NCI-H2029 treated with DMSO at 0.1 percent for 48 hours (cell line): ENCODE measurements at places on chromosomes 7 and 10.

DNA sequence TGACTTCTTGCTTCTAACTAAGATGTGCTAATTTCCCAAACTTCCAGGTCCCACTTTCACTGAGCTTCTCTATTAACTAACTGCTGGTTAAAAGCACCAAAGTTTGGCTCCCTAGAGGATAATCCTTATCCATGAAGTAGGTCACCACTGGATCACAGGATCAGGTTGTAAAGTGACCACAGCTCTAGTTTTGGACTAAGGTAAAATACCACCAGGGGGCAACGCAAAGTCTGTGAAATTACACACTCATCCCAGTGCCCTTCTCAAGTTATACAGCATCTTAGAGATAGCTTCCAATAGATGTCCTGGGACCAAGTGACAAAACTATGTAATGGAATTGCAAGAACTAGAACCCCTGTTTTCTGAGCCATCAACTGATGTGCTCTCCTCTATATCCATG is 116.4 kb upstream of the ASAH2 start:
- no peak for DNase-seq

DNA sequence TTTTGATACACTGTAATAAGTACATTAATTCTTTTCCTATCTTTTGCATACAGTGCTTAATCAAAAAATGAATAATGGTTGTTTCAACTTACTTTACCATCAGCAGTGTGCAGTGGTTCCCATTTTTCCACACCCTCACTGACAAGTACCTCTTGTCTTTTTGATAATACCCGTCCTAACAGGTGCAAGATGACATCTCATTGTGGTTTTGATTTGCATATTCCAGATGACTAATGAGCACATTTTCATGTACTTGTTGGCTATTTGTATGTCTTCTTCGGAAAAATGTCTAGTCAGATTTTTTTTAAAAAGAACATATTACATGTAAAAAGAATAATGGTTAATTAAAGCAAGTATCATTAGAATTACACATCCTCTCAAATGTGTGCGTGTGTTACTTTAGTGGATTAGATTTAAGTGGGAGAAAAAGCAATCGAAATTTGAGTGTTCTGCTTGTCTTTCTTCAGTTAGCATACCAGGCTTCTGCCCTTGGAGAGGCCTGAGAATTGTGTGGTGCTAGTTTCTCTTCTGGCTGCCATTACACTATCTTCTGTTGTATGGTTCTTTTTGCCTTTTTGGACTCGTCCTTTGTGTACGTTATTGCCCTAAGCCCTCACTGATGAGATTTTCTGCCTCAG is 291.2 kb downstream of the AUTS2 start:
- DNase-seq, result no peak

DNA sequence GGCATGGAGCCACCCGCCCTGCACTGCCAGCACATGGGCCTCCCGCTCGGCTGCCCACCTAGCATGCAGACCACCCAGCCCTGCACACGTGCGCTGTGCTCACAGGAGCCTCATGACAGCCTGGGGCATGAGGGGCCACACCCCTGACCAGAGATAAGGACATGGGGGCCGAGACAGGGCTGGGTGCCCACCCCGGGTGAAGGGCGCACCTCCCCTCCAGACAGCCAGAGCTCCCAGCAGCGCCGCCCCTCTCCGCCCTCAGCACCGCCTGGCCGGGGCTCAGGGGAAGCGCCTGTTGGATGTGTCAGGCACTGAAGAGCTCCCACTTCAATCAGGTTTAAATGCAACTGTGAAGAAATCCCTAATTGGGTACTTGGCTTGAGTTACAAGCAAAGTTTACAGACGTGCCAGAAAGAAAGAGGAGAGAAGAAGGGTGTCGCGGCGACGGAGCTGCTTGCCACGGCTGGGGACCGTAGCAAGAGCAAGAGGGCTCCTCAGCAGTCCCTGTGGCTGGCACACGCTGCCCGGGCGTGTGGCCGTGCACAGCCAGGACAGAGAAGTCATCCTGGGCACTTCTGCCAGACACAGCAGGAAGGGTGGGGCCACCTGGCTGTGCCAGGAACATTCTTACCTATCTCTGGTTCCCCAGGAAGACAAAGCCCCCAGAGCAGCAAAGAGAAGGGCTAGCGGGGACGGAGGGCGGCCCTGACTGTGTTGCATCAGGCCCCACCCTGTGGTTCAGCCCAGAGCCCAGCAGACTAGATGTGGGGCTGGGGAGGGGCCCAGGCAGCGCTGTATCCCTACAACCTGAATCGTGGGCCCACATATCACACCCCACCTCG is 247.4 kb downstream of the ELFN1 start:
- no peak for DNase-seq

DNA sequence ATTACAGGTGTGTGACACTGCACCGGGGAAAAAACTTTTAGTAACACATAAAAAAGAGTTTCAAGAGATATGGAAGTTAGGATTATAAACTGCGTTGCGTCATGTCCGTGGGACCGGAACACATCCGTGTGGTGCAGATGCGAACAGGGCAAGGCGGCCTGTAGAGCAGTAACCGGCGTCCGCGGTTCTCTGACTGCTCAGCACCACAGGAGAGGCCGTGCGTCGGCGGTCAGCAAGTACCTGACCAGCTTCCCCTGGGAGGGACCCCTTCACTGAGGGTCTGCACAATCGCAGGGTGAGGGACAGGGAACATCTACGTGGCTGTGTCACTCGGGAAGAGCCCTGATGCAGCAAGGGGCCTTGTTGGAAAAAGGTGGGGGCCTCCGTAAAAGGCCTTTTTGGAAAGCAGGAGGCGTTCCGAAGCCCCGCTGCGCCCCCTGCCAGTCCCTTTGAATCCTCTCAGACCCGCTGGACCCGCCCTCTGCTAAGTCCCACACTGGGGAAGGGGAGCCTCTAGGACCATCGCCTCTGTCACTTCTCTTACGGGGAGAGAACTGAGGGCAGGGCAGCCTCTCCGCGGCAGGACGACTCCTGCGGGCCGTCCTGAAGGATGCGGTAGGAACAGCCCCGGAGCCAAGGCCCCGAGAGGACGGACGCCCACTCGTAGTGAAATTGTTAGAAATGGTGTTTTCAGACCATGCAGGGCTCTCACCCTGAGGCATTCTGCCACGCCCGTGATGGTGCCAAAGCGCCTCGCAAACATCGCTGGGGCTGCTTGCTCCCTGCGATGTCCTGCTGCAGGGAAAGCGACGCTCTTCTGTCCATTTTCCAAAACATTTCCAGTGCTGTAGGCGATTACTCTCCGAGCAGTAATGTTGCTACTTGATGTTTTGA is 771.6 kb upstream of the COBL start:
- DNase-seq, result no peak

- no peak for DNase-seq
Observed at GRCh38 chr10:122233857-122234348, 37.2 kb upstream of the BTBD16 start.

DNA sequence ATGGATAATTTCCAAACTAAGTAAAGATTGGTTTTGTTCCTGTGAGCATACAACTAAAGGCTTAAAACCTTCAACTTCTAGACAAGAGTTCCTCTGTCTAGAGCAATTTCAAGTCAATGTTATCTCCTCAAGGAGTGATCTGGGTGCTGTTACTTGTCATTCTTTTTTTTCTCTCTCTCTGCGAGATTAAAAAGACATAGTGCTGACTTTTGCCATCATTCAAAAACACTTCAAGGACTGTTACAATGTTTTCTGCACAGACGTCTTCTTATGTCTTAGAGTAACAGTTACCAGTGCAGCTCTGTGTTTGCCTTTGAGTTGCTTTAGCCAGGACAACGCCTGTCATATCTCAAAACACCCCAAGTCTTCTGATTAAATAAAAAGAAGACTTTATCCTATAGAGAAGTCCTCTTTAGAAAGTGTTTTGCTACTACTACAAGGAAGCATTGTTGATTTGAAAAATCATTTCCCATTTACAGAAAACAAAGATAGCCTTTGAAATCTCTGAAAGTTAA is 263.5 kb upstream of the FERD3L start:
- DNase-seq, result no peak

DNA sequence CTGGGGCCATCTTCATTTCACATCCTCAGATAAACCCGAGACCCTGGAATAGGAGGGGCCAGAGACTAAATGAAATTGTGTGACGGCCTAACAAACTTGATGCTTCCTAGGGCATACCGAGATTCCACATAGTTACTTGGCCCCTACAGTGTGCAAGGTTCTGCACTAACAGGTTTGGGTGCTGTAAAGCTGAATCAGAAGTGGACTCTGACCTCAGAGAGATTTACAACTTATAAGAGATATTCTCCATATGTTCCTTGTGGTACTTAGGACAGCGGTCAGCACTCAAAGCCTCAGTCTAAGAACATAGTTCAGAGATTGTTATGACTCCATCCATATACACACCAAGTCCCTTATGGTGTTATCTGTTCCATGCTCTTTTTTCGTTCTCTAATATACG is 55.1 kb upstream of the FHIP2A start:
- no peak for DNase-seq

DNA sequence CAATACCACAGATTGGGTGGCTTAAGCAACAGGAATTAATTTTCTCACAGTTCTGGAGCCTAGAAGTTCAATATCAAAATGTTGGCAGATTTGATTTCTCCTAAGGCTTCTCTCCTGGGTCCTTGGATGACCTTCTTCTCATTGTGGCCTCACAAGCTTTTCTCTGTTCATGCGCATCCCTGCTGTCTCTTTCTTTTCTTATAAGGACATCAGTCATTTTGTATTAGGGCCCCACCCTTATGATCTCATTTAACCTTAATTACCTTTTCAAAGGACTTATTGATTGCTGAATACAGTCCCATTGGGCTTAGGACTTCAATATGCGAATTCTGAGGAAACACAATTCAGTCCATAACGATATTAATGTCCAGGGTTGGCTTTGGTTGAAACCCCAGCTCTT is 285.4 kb downstream of the HDAC9 start:
- DNase-seq, result no peak

DNA sequence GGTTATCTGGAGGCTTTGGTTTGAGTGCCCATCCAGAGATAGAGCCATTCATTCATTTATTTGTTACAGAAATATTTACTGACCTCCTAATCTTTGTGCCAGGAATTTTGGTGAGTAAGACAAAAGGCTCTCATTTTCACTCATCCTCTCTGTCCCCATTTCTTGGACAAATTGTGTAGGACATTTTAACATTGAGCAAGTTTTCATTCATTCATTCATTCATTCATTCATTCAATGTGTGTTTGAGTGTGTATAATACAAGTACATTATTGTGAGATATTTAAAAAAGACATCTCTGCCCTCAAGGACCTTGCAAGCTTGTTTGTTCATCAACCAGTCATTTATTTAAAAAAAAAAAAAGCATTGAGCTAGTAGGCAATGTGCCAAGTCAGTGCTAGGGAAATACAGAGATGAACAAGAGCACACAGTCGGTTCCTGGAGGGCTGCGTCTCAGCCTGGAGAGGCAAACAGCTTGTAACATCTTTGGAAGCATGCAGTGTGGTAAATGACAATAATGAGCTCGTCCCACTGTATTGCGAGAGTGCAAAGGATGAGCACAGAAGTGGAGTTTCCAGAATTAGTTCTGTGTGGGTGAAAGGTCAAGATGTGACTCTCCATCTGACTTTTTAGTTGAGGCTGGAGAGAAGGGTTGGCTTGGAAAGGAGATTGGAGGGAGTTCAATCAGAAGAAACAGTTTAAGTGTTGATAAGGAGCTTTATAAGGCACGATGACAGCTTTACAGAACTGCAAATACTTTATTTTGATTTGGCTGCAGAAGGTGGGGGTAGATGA is 50.5 kb upstream of the HBP1 start:
- peak; percentile 18 for DNase-seq

GRCh38 chr10:6473430-6473829 is 106.6 kb downstream of the PRKCQ start:
- no peak for DNase-seq

- DNase-seq, result no peak
Observed at GRCh38 chr10:118926903-118927302, 102.6 kb upstream of the NANOS1 start.

DNA sequence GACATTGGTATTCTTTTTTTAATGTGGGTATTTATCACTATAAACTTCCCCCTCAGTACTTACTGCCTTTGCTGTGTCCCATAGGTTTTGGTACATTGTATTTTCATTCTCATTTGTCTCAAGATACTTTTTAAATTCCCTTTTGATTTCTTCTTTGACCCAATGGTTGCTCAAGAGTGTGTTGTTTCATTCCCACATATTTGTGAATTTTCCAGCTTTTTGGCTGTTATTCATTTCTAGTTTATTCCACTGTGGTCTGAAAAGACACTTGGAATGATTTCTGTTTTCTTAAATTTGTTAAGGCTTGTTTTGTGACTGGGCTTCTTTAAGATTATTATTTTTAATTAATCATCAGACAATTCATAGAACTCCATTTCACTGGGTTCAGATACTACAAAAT is 105.0 kb downstream of the EPC1 start:
- DNase-seq, result no peak

DNA sequence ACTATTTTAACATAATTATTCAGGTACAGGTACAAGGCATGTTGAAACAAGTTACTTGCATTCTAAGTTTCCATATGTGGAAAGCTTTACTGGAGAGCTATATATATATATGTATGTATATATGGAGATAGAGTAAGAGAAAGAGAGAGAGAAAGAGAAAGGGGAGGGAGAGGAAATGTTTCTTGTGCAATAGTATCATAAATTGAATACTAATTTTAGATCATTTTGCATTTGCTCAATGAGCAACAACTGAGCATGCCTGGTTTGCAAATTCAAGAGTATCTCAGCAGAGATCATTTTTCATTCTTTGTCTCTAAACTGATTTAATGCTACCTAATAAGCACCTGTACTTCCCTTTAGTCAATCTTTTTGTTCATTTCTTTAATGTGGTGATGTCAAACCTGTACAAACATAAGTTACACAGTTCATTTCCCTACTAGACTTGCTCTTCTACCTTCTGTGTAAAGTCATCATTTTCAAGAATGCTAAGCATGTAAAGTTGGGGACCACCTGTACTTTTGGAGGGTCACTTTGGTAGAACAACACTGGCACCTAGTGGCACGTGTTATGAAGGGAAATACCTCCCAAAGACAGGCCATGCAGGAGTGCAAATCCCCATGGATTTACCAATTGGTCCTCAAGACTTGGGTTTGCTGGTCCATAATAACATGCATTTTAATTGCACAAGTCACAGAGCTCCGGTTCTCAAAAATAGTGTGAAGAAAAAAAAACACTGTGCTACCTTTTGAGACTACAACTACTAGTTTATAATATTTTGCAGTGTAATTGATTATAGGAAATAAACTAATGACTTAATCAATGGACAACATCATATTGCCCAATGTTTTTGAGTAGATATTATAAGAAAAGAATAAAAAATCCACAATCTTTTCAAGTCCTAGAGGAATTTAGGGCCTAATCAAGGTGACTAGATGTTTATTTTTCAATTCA is 431.2 kb upstream of the IGFBP3 start:
- peak; percentile 24 for DNase-seq

- DNase-seq, result no peak
Observed at GRCh38 chr10:13095094-13095493, 4.9 kb upstream of the OPTN start.

DNA sequence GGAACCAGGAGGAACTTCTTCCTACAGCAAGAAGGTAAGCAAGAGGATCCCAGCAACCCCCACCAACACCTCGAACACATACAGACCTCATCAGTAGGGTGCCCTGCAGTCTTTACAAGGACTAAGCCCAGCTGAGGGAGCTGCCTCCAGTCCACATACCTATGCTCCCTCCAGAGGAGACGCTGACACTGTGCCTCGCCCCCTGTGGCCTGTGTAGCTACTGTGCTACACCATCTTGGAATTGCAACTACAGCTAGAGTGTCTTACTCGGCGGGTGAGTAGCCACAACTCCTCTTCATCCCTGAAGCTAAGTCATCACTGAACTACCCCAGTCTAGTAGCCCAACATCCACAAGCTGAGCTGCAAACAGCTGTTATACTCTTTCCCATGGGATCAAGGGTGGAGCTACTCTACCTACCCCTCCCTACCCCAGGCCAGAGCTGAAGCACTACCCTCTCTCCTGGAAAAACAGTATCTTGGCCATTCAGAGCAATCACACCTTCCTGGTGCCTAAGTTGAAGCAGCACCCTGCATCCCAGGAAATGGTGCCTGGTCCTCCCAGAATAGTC is 42.2 kb upstream of the CAMK2B start:
- DNase-seq, result no peak
